ENCODE measurements at places on chromosomes 3 and 15.

GRCh38 chr3:141125351-141125750 lies 74.2 kb downstream of the SPSB4 start:
- no peak for DNase-seq

DNA sequence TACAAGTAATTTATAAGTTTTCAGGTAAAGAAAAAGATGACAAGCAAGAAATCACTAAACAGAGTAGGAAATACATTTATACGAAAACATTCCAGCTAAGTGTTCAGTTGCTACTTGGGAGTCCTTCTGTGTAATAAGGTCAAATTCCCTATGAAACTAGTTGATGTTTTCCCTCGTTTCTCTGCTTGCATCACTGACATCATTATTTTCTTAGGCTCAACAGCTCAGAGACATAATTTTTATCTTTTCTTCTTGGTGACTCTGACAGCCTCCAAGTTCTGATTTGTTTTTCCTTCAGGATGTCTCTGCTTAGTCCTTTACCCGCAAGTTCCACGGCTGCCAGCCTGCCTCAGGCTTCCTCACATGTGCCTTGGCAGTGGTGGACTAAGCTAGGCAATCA lies 173.6 kb downstream of the P3H2 start:
- no peak for DNase-seq

DNA sequence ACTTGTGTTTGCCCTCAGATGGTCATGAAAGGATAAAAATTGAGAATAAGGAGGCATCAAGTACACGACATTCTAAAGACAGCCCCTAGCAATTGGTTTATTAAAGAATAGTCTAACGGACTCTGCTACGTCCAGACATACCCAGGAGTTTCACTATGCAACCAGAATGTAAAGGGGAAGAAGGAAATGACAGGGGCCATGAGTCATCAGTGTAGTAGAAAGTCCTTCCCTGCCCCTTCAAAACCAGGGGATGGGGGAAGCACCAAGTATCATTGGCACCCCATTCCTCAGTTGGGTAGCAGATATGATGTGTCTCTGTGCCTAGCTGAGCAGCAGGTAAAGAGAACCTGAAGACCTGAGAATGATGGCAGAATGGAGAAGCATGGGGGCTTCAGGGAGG lies 367.4 kb downstream of the IL20RB start:
- DNase-seq, result no peak

DNA sequence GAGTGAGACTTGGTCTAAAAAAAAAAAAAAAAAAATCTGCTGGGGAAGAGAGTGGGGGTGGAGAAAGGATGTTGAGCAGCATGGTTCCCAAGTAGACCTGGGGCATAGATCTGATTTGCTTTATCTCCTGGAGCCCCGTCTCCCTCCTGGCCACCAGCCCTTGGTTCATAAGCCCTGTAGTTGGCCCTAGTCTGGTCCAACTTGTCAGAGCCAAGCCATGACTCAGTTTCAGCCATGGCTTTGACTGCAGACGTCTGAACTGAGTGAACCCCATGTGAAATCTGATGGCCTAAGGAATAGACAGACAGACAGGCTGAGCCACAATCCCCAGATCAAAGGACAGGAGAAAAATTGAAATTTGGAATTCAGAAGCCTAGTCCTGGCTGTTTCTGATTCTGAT lies 2.0 kb upstream of the CILP start:
- no peak for DNase-seq

- no peak for DNase-seq
Observed at GRCh38 chr15:57324590-57324890, 51.8 kb upstream of the CGNL1 start.

DNA sequence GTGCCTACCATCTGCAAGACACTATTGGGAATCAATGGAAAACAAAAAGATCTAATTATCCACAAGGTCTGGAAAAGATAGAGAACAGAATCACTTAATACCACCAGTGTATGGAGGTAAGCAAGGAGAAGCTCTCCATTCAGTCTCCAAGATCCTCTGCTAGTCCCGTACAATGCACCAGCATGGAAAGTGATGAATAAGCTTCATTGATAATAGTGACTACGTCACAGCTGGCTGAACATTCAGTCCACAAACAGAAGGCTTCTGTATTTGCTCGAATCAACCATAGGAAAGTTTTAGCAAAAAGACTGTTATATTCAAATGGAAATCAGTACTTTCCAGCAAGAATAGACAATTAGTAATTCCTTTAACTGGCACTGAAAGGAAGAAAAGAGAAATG lies 42.9 kb downstream of the IGSF11 start:
- no peak for DNase-seq

GRCh38 chr15:83612898-83613635 lies 40.9 kb upstream of the ADAMTSL3 start:
- DNase-seq, result no peak

- DNase-seq, result peak; percentile 55
Observed at GRCh38 chr15:83248151-83249029, 36.1 kb downstream of the BNC1 start.

GRCh38 chr3:186986816-186987215 lies 56.5 kb downstream of the ST6GAL1 start:
- DNase-seq, result no peak

- DNase-seq, result peak; percentile 31
Observed at GRCh38 chr15:41561777-41562145, 2.7 kb downstream of the TYRO3 start.

DNA sequence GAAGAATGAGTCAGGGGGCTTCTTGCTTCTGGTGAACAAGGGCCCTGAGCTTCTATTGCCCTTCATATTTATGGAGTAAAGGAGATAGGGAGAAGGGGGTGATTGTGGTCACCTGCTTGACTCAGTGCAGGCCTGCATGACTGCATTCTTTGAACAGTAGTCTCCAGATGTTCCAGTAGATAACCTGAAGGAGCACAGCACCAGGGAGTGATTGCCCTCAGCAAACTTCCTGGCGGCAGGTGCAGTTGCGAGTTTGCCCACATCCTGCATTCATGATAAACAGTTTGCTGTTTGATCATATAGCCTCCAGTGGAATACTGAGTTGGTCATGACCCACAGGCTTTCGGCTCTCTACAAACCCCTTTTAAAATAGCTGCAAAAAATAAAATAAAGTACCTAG lies 1632.7 kb downstream of the OTOL1 start:
- DNase-seq, result no peak

GRCh38 chr15:62027263-62027565 lies 33.0 kb downstream of the VPS13C start:
- DNase-seq, result no peak

- no peak for DNase-seq
Observed at GRCh38 chr3:174436367-174436766, 422.8 kb upstream of the NAALADL2 start.

DNA sequence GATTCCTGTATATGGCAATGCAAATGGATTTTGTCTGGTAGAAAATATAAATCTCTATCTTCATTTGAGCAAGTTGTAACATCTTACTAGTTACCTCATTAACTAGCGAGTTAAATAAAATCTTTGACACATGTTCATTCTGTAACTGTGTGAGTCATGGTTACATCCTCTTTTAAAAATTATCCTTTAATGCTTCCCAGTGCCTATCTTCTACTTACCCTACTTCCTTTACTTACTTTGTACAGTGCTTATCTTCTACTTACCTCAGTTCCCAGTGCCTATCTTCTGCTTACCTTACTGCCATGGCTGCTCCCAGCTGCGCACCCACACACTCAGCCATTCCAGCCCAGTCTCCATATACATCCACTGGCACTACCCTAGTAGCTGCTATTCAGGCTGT lies 71.9 kb upstream of the GOLGA8B start:
- DNase-seq, result no peak

DNA sequence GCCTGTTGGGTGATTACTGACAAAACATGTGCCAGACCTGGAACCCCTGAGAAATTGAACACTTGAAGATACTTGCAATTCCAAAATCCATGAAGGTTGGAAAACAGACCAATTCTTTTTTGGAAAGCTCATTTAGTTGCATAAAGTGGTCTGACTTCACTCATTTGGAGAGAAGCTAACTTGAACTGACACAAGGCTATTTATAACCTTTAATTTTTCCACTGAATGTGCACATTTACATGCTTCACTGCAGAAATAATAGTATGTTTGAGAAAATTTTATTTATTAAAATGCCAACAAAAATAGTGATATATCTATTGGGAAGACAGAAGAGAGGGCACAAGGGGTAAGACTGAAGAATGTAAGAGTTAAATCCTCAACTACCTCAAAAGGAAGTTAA lies 92.1 kb downstream of the MOBP start:
- DNase-seq, result no peak

- DNase-seq, result no peak
Observed at GRCh38 chr3:181210275-181210674, 220.7 kb upstream of the DNAJC19 start.

DNA sequence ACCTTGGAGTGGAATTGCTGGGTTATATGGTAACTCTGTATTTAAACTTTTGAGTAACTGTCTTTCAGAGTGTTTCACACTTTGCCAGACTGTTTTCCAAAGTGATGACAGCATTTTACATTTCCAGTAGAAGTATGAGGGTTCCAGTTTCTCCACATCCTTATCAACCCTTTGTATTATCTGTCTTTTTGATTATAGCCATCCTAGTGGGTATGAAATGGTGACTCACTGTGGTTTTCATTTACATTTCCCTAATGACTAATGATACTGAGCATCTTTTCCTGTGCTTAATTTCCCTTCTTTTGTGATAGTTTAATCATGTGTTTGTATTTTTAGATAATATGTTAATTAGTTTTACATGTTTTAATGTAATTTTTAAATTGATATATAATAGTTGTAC lies 138.1 kb upstream of the DAZL start:
- DNase-seq, result no peak

DNA sequence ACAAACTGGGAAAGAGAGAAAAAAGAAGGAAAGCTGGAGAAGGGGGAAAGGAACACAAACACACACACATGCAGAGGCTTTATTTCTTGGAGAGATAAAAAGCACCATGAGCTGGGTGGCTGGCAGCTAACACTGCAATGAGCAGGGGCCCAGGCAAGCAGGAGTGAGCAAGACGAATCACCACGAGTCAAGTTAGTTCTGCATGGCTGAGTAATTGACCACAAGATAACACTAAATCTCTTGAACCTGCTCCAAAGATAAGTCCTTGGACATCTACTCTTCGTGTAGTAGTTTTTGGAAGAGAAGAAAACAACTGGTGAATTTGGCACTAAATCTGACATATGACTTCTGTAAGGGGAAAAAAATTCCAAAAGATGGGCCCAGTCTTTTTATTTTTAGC lies 100.9 kb downstream of the MYO5A start:
- peak; percentile 70 for DNase-seq

- DNase-seq, result no peak
Observed at GRCh38 chr15:96692826-96693225, 362.3 kb downstream of the NR2F2 start.

GRCh38 chr3:152779653-152780052 lies 55.3 kb upstream of the P2RY1 start:
- peak; percentile 48 for DNase-seq

DNA sequence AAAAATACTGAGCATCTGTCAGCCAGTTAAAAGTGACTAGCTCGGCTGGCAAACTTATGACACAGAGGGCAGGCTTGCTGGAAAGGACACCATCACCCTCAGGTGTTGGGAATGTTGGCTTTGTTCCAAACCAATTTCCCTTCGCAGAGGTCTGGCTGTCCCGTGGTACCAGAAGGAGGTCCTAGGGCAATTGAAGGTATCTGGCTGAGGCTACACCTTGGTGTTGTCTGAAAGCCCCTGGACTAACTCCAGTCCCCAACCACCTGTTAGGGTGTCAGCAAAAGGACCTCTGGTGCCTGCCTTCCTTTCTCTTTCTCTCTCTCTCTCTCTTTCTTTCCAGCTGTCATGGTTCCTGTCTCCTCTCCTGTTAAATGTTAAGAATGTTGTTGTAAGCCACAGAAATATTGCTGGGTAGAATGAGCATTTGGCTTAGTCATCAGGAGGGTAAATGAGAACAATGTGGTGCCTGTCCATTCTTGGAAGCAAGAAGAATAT lies 12.5 kb downstream of the PRR20G start:
- peak; percentile 53 for DNase-seq

DNA sequence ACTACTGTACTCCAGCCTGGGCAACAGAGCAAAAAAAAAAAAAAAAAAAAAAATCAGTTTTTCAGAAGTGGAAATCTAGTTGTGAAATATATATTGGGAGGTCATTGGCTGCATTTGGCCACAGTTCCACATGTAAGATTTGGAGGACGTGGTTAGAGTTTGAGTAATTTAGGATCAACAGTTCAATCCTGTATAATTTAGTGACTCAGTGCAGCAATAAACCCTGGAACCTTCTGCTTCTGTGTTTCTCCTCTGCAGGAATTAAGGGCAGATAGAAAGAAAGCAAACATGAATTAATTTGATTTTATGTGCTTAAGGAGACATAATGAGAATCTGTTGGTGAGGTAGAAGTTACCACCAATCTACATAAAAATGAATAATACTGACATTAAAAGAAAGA lies 347.0 kb downstream of the PTPRG start:
- peak; percentile 26 for DNase-seq

DNA sequence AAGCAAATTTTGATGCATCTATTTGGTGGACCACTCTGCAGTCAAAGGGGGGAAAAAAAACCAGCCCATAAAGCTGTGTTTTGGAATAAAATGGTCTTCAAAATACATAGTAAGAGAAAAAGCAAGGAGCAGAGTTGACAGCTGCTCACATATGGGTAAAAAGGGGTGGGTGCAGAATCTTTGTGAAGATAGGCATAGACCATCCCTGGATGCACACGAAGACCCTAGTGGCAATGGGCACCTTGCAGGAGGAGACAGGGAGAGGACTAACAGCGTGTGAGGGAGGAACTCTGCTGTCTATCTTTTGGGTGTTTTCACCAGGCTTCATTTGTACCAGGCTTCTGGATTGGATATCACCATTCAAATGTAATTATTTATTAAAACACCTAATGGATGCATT lies 43.9 kb downstream of the CTNNB1 start:
- DNase-seq, result no peak
